NCI-H1694 treated with DMSO at 0.1 percent for 48 hours (cell line): ENCODE measurements at places on chromosomes 2 and 18.

GRCh38 chr2:8487461-8487932 lies 194.4 kb upstream of the ID2 start:
- no peak for DNase-seq

GRCh38 chr2:76867854-76868253 lies 654.3 kb downstream of the LRRTM4 start:
- no peak for DNase-seq

DNA sequence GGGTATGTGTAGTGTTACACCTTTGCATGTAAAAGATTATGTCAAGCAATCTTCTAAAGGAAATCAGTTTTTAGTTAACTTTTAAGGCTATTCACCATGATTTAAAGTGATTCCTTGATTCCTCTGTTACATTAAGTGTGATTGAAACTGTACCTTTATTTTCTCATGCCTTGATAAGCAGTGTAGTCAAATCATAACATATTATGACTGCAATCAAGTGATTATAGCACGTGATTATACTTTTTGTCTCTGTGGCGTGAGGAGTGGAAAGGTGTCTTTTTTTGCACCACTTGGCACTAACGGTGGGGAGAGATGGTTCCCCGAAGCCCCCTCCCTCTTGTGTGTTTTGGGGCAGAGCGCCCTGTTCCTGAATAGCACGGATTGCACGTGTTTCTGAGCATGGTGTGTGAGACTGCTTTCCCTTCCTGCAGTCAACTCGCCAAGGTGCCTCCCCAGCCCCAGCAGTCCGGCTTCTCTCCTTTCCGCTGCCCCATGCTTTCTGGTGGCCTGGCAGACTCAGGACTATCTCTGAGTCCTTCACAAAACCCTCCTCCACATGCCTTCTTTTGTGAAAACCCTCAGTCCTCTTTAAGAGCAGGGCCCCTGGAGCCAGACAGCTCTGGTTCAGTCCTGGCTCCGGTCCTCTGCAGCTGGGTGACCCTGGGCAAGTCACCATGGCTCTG lies 68.4 kb downstream of the AGAP1 start:
- DNase-seq: no peak

DNA sequence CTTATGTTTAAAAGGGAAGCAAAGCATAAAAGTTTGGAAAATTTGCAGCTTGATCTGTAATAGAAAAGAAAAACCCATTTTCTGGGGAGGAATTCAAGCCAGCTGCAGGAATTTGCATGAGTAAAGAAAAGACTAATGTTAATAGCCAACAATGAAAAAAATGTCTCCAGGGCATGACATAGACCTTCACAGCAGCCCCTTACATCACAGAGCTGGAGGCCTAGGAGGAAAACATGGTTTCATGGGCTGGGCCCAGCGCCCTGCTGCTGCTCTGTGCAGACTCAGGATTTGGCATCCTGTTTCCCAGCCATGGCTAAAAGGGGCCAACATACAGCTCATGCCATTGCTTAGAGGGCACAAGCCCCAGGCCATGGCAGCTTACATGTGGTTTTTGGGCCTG lies 411.6 kb upstream of the MC4R start:
- DNase-seq: no peak

- peak; percentile 24 for DNase-seq
These were observed 66.8 kb upstream of the DNER start for GRCh38 chr2:229780856-229781773.

GRCh38 chr18:42446195-42446594 lies 491.2 kb downstream of the PIK3C3 start:
- DNase-seq: no peak

- DNase-seq: no peak
These were observed 206.5 kb downstream of the PRKCE start for GRCh38 chr2:45857867-45858520.

DNA sequence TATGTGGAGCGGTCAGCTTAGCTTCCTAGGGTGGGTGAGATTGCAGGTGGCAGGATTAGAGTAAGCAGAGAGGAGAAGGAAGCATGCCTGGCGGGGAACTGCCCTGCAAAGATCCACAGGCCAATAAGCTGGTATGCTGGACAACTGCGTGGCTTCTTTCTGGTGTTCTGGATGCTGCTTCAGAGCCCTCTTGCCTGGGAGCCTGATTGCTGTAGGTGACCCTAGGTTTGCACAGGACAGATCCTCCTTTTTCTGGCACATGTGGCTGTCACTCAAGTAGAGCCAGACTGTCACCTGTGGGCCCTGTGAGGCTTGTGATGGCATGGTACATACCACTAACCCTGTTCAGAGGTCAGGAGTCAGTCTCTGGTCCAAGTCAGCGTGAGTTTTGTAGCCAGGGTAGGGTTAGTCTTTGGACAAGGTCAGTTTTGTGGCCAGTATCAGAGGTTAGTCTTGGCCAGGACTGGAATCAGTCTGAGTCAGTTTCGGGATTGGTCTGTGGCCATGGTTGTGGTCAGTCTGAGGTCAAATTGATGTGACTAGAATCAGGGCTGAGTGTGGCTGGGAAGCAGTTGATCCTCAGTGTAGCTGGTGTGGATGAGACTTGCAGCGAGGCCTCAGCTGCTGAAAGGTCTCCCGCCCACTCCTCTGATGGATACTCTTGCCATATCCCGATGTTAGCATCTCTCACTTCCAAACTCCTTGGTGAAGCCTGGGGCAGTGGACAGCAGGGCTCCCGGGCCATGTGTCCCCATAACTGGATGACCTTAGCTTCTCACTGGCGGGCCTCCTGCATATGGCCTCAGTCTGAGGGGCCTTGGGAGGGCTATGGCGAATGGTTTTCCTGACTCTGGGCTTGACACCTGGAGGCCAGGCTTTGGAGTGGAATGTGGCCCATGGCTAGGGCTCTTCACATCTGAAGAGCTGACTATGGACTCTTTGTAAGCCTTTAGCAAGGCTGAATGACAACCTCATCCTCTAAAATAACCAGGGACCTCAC lies 260.5 kb downstream of the DYSF start:
- no peak for DNase-seq

- no peak for DNase-seq
These were observed 47.9 kb downstream of the EML6 start for GRCh38 chr2:54771166-54771885.
